Kidney (tissue), 22 donors: ENCODE measurements at places on chromosomes 5 and 9. TPM values are rescaled to one million over a fixed set of nuclear protein-coding genes. Genes with fewer than 3 reads are reported as not detected.

DNA sequence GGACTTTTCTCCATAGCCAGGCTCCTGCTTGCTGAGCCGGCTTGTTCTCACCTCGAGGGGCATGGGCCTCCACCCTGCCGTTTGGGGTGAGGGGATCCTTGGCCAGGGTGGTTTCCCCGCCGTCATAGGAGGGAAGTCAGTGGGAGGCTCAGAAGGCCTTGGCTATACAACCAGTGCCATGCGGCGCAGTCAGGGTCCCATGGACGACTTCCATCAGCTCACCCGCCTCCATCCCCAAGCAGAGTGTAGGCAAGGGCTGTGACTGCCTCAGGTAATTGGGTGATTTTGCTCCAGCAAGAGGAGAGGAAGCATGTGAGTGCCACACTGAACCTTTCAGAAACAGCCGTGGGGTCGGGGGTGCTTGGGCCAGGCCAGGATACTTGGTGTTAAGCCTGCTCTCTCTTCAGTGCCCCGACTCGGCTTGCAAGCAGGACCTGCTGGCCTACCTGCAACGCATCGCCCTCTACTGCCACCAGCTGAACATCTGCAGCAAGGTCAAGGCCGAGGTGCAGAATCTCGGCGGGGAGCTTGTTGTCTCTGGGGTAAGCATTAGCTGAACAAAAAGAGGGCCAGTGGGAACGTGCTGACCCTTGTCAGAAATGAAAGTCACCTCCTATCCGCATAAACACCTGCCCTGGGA lies 57.2 kb upstream of the LRRTM2 start:
- H3K36me3 ChIP-seq: peaks cover 17% of the 10 kb centered on the region
- H3K4me3 ChIP-seq: no peak overlapping the region
- H3K4me1 ChIP-seq: peaks cover 21% of the 10 kb centered on the region
- H3K27ac ChIP-seq: no peak overlapping the region

DNA sequence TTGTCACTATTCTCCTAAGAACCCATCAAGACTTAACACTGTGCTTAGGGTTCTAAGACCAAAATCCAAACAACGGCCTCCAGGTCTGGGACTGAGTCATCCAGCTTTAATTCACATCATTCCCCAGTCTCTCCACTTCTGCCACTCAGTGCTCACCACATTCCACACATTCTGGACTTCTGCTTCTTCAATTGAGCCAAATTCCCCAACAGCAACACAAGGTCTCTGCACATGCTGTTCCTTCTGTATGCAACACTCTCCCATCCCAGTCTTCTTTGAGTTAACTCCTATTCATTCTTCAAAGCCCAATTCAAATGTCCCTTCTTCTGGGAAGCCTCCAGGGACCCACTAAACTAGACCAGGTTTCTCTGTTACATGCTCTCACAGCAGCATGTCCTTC lies 97.8 kb downstream of the GPR21 start:
- DNase-seq: no peak
- peaks cover 2% of the 10 kb centered on the region for H3K36me3 ChIP-seq
- H3K4me3 ChIP-seq: no peak overlapping the region

GRCh38 chr5:171123417-171123816 lies 185.6 kb upstream of the TLX3 start:
- H3K27ac ChIP-seq: no peak overlapping the region
- DNase-seq: no peak
- H3K36me3 ChIP-seq: no peaks in the 10 kb centered on the region
- H3K4me1 ChIP-seq: no peaks in the 10 kb centered on the region
- no peaks in the 10 kb centered on the region for H3K27me3 ChIP-seq

- DNase-seq: no peak
- H3K27me3 ChIP-seq: no peaks in the 10 kb centered on the region
- no peaks in the 10 kb centered on the region for H3K36me3 ChIP-seq
- no peak overlapping the region for H3K27ac ChIP-seq
These were observed 130.2 kb downstream of the HSD17B3 start for GRCh38 chr9:96171728-96172127.

Gene PCBD2
- 19.2 TPM for total RNA-seq

Gene IL33
- total RNA-seq: 22.7 TPM

Gene NUTM2F
- total RNA-seq: not detected

Gene OSTF1
- 52.7 TPM for total RNA-seq
